ENCODE measurements at places on chromosomes 5 and 9.
A peak's percentile ranks its signal among the peaks of the same experiment; 100 is the strongest.

GRCh38 chr9:34654323-34655051 is 2.5 kb downstream of the IL11RA start:
- DNase-seq = no peak

GRCh38 chr9:7086389-7086788 is 328.6 kb downstream of the KDM4C start:
- DNase-seq = no peak

GRCh38 chr9:18010492-18010891 is 431.6 kb downstream of the SH3GL2 start:
- no peak for DNase-seq

DNA sequence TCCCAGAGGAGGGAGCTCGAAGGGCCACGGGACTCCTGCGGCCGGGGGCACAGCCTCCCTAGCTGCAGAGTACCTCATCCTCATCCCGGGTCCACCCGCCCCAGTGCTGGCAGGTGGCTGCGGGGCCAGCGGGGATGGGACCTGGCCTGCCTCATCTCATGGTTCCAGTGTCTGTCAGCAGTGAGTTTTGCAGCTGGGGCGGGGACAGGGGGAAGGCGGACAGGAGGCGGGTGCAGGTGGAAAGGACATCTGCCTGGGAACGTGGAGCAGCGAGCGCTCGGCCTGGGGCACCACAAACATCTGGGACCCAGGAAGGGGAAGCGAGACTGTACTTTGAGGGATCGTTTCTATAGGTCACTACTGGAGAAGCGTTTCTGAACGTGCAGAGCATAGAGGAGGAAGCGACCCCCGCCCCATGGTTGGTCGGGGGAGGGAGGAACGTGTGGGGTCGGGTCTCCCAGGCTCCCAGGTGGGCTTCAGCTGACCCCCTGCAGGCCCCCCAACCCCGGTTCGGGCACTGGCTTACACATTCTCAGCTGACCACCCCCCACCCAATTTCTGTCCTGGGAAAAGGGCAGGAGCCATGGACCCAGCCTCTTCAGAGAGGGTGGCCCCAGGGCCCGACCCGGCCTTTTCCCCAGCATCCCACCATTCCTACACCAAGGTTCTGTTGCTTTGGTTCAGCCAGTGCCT is 56.5 kb upstream of the NOTCH1 start:
- DNase-seq = no peak

DNA sequence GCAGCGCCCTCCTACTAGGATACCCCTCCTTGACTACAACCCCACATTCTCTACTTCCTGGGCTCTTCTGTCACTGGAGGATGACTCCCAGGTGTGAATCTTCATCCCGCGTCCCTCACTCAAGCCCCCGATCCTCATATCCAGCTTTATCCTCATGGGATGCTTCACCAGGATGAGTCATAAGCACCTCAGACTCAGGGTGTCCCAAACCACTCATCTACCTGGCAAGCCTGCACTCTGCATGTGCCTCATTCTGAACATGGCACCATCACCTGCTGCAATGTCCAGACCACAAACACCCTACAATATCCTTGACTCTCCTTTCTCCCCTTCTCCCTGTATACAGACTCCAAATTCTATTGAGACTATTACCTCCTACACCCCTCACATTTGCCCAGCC is 1.5 kb upstream of the TGFBI start:
- DNase-seq = no peak

DNA sequence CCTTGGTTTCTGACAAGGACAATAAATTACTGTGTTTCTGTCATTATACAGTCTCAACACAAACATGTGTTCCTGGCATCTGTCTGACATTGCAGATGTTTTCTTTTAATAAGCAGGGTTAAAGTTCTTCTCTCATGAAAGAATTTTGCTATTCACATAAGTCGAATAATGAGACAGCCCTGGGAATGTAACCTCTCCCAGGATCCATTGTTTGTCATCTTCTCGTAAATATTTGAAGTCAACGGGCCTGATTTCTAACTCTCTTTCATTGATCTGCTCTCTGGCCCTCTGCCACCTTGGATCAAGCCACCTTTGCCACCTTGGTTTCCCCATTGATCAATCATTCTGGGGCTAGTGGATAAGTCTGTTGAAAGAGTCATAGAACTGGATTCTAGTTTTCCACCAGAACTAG is 12.9 kb upstream of the CAST start:
- no peak for DNase-seq

- no peak for DNase-seq
Observed at GRCh38 chr5:142872795-142873194, 102.6 kb downstream of the ARHGAP26 start.

DNA sequence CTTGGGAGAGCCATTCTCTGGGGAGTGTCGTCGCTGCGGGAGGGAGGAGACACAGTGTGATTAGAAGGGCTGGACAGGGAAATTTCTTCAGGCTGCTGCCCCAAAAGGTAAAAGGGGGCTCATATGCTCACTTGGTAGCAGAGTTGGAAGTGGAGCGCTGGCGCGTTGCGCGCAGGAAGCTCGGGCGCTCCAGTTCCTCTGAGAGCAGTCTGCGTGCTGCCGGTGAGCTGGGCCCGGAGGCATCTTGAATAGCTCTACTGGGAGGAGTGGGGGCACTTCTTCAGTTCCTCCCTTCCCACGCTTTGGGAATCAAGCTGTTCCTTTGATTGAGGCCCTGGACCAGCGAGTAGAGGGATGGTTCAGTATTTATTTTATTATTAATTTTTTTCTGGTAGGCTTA is 2.7 kb downstream of the RXFP3 start:
- no peak for DNase-seq

GRCh38 chr9:35140093-35140492 is 21.7 kb upstream of the UNC13B start:
- no peak for DNase-seq

- DNase-seq = no peak
Observed at GRCh38 chr5:133751846-133752245, 139.5 kb upstream of the FSTL4 start.

DNA sequence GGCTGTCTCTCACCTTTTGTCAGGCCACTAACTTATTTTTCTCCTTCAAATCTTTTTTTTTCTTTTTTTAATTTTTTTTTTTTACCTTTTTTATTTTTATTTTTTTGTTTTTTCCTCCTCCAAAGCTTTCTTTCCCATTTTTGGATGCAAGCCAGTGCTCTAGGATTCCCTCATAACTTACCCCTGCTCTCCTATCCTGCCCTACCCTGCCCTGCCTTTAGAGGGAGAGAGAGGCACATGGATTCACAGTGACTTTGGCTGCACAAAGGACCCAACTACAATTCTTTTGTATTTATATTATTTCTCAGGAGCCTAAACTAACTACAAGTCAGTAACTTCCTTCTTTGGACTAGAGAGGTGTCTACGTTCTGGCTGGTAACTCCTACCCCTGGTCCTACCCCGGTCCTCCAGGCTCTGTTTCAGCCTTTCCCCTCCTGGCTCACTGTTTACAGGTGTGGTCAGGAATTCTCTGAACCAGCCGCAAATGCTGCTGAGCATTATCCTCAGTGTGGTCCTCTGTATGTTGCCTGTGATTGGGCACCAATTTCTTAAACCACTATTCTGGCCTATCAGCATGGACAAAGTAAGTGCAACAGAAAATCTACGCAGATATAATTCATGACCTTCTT is 8.4 kb upstream of the RUSC2 start:
- DNase-seq = peak; percentile 52

- no peak for DNase-seq
Observed at GRCh38 chr9:101495810-101496209, 37.8 kb upstream of the RNF20 start.

GRCh38 chr9:121698627-121699570 is 47.5 kb downstream of the DAB2IP start:
- no peak for DNase-seq

GRCh38 chr5:14906628-14907027 is 35.0 kb upstream of the ANKH start:
- no peak for DNase-seq

GRCh38 chr9:111094433-111094924 is 56.2 kb upstream of the LPAR1 start:
- DNase-seq = peak; percentile 44

DNA sequence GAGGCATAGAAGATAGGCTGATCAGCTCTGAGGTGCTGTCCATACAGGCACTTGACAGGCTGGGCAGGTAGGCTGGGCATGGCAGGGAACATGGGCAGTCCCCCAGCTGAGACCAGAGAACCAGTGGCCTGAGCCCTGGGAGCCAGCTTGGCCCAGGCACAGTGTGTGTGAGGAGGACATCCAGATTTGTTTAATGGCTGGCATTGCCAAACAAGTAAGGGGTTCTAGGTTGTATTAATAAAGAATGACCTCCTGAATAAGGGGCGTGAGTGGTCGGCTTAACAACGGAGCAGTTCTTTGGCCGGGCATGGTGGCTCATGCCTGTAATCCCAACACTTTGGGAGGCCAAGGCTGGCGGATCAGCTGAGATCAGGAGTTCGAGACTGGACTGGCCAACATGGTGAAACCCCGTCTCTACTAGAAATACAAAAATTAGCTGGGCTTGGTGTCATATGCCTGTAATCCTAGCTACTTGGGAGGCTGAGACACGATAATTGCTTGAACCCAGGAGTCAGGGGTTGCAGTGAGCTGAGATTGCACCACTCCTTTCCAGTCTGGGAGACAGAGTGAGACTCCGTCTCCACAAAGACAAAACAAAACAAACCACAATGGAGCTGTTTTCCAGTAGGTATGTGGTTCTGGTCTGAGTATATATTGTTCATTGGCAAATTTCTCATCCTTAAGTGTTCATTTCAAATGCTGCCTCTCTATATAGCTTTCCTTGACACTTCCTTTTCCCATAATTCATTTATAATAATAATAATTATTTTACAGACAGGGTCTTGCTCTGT is 56.2 kb downstream of the ANGPTL2 start:
- DNase-seq = no peak

- no peak for DNase-seq
Observed at GRCh38 chr5:114467729-114468128, 105.9 kb downstream of the KCNN2 start.

GRCh38 chr9:18014556-18014955 is 435.7 kb downstream of the SH3GL2 start:
- no peak for DNase-seq

GRCh38 chr9:136915632-136916329 is 28.8 kb downstream of the FBXW5 start:
- DNase-seq = no peak

DNA sequence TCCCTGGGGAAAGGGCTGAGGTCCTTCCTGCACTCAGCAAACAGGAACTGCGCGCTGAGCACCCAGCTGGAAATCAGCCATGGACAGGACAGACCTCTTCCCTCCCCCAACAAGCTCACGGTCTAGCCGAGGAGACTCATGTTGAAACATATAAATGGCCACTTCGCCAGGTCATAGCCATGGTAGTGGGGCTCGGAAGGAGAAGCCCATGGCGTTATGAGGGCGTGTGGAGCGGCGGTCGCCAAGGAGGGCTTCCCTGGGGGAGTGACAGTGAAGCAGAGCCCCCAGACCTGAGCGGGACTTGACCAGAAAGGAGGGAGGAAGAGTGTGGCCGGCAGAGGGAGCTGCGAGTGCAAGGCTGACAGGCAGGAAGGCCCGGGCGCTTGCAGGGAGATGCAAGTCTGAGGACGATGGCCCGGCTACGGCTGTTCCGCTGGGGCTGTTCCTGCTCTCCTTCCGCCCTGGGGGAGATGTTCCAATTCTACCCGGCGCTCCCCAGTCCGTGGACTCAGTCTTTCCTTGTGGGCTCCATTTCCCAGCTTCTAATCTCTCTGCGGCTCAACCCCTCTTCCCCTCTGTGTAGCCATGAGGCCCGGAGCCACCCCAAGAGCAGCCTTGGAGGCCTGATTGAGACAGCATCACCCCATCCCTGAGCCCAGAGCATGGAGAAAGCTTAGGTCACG is 43.9 kb upstream of the PRRC2B start:
- peak; percentile 65 for DNase-seq

GRCh38 chr9:6616951-6617602 is 28.5 kb downstream of the GLDC start:
- no peak for DNase-seq

- DNase-seq = no peak
Observed at GRCh38 chr5:10489810-10490426, 48.2 kb downstream of the ROPN1L start.

DNA sequence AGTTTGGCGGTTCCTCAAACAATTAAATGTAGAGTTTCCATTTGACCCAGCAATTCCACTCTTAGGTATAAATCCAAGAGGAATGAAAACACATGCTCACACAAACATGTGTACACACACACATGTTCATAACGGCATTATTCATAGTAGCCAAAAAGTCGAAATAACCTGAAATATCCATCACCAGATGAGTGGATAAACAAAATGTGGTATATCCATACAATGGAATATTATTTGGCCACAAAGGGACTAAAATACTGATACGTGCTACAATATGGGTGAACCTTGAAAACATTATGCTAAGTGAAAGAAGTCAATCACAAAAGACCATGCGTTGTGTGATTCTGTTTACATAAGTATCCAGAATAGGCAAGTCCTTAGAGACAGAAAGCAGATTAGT is 8.7 kb downstream of the RGS3 start:
- DNase-seq = no peak

- DNase-seq = peak; percentile 50
Observed at GRCh38 chr5:38556599-38557307, at the start of gene LIFR. TSS of gene LIFR (minus strand) at chr5:38556646. CDS start at chr5:38530647, 25,999 bp downstream.

DNA sequence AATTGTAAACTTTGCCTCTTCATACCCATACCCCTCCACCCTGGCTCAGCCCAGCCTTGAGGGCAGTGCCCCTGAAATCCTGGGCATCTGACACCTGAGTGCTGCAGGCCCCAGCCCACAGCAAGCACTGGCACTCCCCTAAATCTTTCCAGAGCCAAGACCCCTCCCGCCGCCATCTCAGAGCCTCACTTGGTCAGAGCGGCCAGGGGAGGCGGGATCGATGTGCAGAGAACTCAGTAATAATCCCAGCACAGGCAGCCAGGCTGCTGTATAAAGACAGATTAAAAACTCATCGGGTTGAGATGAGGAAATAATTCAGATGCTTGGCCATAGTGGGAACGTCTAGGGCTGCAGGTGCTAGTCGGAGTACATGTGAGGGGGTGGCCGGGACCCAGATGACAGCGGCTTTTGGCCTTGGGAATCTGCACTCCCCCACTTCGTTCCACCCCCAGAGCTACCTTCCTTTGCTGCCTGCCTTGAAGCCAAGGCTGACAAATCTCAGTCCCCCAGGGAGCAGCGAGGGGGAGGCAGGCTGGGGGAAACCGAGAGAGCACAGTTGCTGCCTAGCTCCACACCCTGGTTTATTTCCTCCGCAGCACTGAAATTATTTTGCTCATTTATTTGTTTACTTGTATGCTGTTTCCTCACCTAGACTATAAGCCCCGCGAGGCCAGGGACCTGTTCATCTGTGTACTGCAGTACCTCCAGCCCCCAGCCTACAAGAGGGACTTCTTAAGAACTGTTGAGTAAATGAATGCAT is 19.5 kb upstream of the ARAP3 start:
- DNase-seq = no peak

GRCh38 chr5:123722451-123722850 is 210.5 kb downstream of the CSNK1G3 start:
- DNase-seq = no peak

GRCh38 chr5:68793993-68794392 is 299.8 kb upstream of the SLC30A5 start:
- no peak for DNase-seq

GRCh38 chr5:141617682-141618029 is 1.1 kb downstream of the DIAPH1 start:
- DNase-seq = no peak

- DNase-seq = no peak
Observed at GRCh38 chr5:72125941-72126620, 18.8 kb downstream of the MAP1B start.
